ENCODE measurements at places on chromosomes 1 and 21. TPM values are rescaled to one million over a fixed set of nuclear protein-coding genes. Genes with fewer than 3 reads are reported as not detected.

APOBEC4 gene
- 0.33 TPM for total RNA-seq

GBP4 gene
- 26.4 TPM for total RNA-seq

DNAJC8 gene
- total RNA-seq = 53.4 TPM

TMEM240 gene
- 3.3 TPM for total RNA-seq

TSPEAR gene
- not detected for total RNA-seq

ATP6V1G3 gene
- not detected for total RNA-seq

DNA sequence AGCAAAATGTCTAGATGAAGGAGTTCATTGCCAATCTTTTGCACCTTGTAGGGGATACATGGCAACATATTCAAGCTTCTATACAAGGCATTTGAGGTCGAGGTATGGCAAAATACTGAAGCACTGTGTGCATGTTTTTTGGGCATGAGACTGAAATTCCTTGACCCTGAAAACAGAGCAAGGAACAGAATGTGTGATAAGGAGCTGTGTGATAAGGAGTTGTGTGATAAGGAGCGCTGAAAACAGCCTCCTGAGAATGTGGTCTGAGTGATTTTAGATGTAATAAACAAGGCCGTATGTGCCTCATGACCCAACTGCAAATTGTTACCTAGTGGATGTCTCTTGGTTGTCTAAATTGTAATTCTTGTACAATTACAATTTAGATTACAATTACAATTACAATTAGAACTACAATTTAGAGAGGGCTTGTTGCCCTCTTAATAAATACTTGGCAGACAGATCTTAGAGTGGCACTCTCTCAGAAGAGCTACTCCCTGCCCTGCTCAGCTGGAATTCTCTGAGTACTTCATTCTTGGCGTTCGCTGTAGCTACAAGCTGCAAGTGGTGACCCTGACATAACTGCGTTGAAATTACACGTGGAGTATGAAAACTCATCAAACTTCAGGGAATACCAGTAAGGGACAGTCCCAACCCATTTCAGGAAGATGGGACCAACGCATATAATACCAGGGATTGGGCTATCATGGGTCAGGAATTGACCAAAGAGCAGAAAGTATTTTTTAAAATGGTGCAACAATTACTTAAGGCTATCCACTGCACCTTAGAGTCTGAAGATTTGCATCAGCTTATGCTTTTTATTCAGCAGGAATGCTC lies 20.0 kb upstream of the ITLN1 start:
- peak; percentile 32 for DNase-seq
- H3K36me3 ChIP-seq = no peaks in the 10 kb centered on the region
- H3K27ac ChIP-seq = peak overlapping the region; percentile 11
- H3K4me1 ChIP-seq = peaks cover 6% of the 10 kb centered on the region
- no peaks in the 10 kb centered on the region for H3K27me3 ChIP-seq

GRCh38 chr1:14160781-14161180 lies 437.7 kb upstream of the KAZN start:
- no peaks in the 10 kb centered on the region for H3K4me1 ChIP-seq
- no peaks in the 10 kb centered on the region for H3K27me3 ChIP-seq
- no peaks in the 10 kb centered on the region for H3K36me3 ChIP-seq
- DNase-seq = no peak
- H3K4me3 ChIP-seq = no peak overlapping the region
- H3K27ac ChIP-seq = no peak overlapping the region

DNA sequence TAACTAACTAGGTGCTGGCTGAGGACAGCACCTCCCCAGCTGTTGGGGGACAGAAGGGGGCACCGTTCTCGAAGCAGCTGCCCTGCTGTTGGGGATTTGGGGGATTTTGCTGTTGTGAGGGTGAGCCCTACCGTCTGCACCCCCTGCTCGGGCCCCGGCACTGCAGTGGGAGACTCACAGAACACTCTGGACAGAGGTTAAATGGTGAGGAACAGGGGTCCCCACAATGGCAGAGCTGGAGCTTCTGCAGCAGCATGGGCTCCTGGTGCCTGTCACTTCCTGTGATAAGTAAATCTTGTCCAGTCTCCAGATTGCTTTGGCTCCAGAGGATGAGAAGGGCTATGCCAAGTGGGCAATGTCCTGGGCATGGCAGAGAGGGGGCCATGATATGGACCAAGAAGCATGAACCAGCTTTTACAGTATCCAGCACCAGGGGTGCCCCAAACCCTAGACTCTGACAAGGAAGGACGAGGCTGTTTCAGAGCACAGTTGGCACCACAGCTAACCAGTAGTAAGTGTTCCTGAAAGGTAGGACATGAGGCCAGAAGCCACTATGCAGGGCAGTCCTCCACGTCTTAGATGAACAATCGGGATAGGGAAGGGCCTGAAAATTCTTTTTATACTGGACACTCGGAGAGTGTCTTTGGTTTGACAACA lies 365.1 kb upstream of the VAMP3 start:
- no peaks in the 10 kb centered on the region for H3K4me1 ChIP-seq
- H3K27me3 ChIP-seq = no peaks in the 10 kb centered on the region
- no peak overlapping the region for H3K4me3 ChIP-seq
- H3K36me3 ChIP-seq = no peaks in the 10 kb centered on the region

- no peak overlapping the region for H3K4me3 ChIP-seq
- no peak for DNase-seq
- H3K36me3 ChIP-seq = peaks cover 40% of the 10 kb centered on the region
- no peak overlapping the region for H3K27ac ChIP-seq
Measured at GRCh38 chr1:1255078-1255477, 8.6 kb upstream of the C1QTNF12 start.

GRCh38 chr1:64388336-64388735 lies 81.6 kb upstream of the CACHD1 start:
- no peak overlapping the region for H3K27ac ChIP-seq
- no peaks in the 10 kb centered on the region for H3K4me1 ChIP-seq
- H3K4me3 ChIP-seq = no peak overlapping the region
- no peaks in the 10 kb centered on the region for H3K36me3 ChIP-seq
- no peak for DNase-seq

DNA sequence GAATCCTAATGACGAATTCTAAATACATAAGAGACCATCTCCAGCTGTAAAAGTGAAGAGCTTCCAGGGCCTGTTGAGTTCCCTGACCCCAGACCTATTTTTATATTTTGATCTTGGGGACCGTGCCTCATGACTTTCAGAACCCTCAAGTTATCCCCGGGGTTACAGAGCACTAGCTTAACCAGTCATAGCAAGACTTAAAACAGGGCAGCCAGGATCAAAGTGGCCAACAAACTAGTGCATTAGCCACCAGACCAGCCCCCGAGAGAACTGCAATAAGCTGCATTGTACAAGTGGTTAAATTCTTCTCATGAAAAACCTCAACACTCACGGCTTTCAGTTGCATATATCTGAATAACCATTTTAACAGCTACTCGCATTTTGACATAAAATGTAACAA lies 183.0 kb downstream of the BARHL2 start:
- no peak overlapping the region for H3K4me3 ChIP-seq
- H3K4me1 ChIP-seq = no peaks in the 10 kb centered on the region
- no peak overlapping the region for H3K27ac ChIP-seq
- H3K27me3 ChIP-seq = no peaks in the 10 kb centered on the region
- no peaks in the 10 kb centered on the region for H3K36me3 ChIP-seq

- H3K27ac ChIP-seq = no peak overlapping the region
- no peaks in the 10 kb centered on the region for H3K4me1 ChIP-seq
- no peak overlapping the region for H3K4me3 ChIP-seq
- H3K27me3 ChIP-seq = no peaks in the 10 kb centered on the region
- H3K36me3 ChIP-seq = no peaks in the 10 kb centered on the region
Measured at GRCh38 chr1:221521686-221522085, 220.2 kb downstream of the DUSP10 start.

- H3K4me1 ChIP-seq = peaks cover 3% of the 10 kb centered on the region
- DNase-seq = peak; percentile 31
- no peak overlapping the region for H3K4me3 ChIP-seq
- no peaks in the 10 kb centered on the region for H3K36me3 ChIP-seq
- no peak overlapping the region for H3K27ac ChIP-seq
Measured at GRCh38 chr1:110155878-110156522, 5.7 kb downstream of the SLC6A17 start.

- H3K4me1 ChIP-seq = peaks cover 73% of the 10 kb centered on the region
- H3K27me3 ChIP-seq = no peaks in the 10 kb centered on the region
- DNase-seq = no peak
- peaks cover 44% of the 10 kb centered on the region for H3K36me3 ChIP-seq
Measured at GRCh38 chr1:207820568-207821463, 69.0 kb downstream of the CD46 start.

GRCh38 chr1:246110343-246111219 lies 396.5 kb downstream of the SMYD3 start:
- no peak overlapping the region for H3K4me3 ChIP-seq
- no peaks in the 10 kb centered on the region for H3K27me3 ChIP-seq
- H3K4me1 ChIP-seq = no peaks in the 10 kb centered on the region
- H3K27ac ChIP-seq = no peak overlapping the region

DNA sequence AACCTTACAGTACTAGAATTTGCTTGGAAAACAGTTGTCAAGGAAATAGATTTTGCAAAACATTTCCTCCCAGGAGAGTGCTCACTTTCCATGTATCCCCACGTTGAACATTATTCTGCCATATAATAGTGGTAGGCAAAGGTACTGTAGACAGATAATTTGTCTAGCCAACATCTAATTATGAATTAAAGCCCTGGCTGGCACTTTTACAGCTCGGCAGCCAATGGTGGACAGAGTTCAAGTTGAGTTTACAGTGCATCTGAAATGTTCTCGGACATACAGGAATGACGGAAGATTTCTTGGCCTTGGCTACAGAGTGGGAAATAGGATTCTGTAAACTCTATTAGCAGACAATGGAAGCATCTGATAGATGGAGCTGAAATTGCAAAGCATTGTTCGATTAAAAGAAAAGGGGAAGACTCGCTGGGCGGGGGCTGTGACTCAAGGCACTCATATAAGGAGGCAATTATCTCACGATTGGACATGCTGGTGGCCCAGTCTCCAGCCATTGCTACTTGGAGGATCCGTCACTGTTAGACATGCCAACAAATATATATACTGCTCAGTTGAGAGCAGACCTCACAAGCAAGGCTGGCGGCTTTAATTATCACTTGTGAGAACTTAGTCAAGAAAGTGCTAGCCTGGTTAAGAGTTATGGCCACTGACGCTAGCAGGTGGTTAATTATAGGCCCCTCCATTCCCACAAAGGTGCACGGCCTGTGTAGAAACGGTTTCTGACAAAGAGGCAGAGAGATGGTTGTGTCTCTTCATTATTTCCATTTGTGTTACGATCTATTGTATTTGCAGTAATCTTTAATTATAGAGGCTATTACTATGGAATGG lies 48.0 kb downstream of the MAN1C1 start:
- no peak overlapping the region for H3K4me3 ChIP-seq
- DNase-seq = no peak
- H3K4me1 ChIP-seq = no peaks in the 10 kb centered on the region
- H3K27me3 ChIP-seq = no peaks in the 10 kb centered on the region
- peak overlapping the region; percentile 27 for H3K27ac ChIP-seq
